ENCODE measurements at places on chromosomes 2 and 18.

GRCh38 chr2:164495491-164496223, 125.6 kb downstream of the GRB14 start:
- peak; percentile 8 for DNase-seq

DNA sequence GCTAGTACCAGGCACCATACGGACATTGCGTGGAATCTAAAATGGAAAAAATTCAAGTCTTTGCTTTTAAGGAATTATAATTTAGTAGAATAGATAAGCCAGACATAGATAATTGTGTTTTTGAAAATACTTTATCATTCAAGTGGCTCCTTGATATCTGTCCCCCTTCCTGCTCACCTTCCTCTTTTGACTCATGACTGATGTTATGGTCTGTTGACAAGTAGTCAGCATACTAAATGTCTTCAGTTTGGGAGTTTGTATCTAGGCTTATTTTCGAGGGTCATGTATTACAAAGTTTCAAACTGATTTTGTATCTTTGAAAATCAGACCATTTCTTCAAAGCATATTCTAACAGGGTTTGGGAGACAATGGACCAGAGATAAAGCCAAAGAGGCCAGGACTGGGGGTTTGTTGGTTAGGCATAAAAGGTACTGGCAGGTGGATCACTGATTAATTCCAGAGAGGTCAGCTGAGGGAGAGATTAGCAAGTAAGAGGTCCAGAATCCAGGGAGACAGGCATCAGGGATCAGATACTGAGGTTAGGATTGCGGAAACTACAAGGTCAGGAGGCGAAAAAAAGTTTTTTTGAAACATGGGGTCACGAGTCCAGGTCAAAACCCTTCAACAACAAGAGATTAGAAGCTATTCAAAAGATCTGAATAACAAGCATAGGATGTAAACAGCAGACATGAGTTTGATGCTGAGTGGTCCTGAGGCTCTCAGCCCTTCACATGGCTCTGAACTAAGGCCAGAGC, 31.5 kb upstream of the KLHL14 start:
- no peak for DNase-seq

GRCh38 chr2:98914713-98915580, 21.1 kb downstream of the CRACDL start:
- DNase-seq: no peak

- DNase-seq: no peak
Observed at GRCh38 chr2:132951008-132951714, 281.2 kb upstream of the LYPD1 start.

GRCh38 chr18:8081872-8082553, 514.9 kb downstream of the PTPRM start:
- no peak for DNase-seq

GRCh38 chr18:74333091-74333490, 17.5 kb downstream of the C18orf63 start:
- DNase-seq: no peak

DNA sequence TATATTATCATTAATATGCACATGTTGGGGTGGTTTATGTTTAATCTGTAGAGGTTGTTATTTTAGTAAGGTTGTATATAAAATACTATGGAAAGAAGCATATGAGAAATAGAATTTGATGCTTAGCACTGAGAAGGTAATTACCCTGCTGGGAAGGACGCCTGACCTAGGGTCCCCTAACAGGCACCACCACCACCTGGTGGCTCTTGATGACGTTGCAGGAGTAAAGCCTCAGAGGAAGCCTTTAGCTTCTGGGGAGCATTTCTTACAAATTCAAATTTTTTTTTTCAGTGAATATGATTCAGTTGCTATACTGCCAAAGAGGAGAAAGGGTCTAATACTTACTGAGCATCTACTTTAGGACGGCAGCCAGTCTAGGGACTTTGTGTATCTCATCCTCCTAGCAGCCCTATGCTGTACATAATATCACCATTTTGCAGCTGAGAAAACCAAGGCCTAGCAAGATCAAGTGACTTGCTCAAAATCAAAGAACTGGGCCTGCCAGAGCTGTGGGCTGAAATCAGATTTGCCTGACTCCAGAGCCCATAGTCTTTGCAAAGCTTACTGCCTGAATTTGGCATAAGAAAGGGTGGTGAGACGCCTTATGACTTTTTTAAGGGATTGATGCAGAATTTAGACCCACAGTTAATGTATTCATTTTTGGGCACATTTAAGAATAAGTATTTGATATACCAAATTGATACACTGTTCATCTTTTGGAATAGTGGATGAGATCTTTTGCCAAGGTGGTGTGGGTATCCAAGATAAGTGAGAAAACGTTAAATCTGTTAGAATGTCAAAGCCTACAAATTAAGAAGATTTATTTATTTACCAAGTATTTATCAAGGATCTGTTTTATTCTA, 78.8 kb upstream of the GAREM1 start:
- no peak for DNase-seq

DNA sequence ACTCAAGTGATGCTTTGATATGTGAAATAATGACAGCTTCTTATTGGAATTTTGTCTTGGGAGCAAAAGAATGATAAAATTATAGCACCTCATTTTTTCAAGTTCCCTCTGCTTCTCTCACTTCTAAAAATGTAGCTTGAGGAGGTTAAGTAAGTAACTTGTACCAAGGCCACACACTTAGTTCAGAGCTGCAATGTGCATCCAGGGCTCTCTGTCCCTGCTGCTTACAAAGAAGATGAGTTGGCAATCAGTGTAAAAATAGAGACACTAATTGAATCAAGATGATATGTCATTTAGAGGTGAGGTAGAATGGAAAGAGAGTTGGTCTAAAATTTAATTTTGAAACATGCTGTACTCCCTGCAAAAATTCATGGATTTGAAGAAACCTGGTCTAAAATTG, 312.0 kb upstream of the TNP1 start:
- DNase-seq: no peak

- DNase-seq: no peak
Observed at GRCh38 chr18:55227771-55228170, 268.5 kb upstream of the CCDC68 start.

DNA sequence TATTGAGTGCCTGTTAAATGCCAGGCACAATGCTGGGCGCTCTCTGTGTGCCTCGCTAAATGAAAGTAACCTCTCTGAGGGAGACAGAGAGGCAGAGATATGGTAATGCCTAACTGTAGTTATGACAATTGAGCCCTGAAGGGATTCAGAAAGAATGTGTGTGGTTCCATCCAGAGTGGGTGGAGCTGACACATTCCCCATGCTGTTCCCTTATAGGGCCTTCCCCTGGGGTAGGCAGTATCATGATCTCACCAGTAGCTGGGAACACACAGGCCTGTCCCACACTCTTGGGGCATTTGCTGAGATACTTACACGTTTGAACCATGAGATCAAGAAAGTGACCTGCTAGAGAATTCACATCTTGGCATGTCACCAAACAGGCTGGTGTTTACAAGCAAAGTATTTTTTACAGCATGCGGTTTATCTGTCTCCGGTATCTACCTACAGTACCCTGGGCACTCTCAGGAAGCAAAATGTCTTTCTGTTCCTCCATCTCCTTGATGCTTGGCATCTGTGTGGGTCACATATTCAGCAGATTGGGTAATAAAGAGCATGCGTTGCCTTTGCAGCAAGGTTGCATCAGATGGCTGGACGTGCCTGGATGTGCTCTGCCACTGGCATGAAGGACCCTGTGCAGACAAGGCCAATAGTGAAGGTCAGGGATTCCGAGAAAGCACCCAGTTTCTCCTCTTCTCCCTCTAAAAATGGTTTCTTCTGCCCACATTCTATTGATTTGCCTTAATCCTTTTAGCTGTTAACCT, 9.4 kb downstream of the CTIF start:
- no peak for DNase-seq

DNA sequence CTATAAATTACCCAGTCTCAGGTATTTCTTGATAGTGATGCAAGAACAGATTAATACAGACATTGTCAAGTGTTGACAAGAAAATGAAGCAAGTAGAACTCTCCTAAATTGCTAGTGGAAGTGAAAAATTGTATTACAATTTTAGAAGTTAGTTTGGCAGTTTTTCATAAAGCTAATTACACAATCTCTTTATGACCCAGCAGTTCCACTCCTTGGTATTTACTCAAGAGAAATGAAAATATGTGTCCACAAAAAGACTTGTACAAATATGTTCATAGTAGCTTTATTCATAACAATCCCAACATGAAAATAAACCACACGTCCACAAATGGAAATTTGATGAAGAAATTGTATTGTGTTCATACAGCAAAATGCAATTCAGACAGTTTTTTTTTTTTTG, 49.4 kb downstream of the PDE1A start:
- DNase-seq: no peak

- DNase-seq: no peak
Observed at GRCh38 chr18:2654169-2654927, 1.2 kb upstream of the SMCHD1 start.

- no peak for DNase-seq
Observed at GRCh38 chr2:200765139-200765951, 46.4 kb upstream of the BZW1 start.

DNA sequence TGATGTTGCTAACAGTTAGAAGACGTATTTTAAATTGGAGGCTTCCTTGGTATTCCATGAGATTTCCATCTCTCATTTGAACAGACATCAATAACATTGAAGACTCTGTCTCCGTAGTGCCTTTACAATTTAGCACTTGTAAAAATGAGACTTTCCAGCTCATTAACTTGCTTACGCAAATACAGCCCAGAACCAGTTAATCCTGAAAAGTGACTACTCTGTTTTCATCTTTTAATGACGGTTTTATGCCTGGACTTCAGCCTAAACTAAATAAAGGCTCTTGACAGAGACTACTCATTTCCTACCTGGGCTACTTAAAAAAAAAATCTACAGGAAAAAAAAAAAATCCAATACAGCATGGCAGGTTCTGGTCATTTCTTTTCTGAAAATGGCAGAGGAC, 148.6 kb downstream of the LRATD1 start:
- DNase-seq: no peak

GRCh38 chr18:80075940-80076339, 33.1 kb upstream of the ADNP2 start:
- DNase-seq: no peak

DNA sequence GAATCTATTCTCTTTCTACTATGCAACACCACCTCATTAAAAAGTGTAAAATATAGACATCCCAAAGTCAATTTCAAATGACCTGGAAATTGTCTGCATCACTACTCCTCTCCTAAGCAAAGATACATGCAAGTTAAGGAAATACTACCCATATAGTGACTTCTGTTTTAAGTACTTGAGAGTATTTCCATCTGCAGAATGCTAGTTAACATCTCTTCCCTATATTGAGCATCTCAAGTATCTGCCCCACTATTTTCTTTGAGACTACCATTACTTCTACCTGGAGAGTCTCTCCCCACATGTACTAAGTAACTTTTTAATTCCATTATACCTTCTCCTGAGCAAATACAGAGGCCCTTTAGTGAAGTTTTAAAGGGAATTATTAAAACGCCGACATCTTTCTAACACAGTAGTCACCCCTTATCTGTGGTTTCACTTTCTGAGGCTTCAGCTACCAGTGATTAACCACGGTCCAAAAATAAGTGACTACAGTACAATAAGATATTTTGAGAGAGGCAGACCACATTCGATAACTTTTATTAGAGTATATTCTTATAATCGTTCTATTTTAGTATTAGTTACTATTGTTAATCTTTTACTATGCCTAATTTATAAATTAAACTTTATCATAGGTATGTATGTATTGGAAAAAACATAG, 21.8 kb downstream of the CWC22 start:
- DNase-seq: no peak

- no peak for DNase-seq
Observed at GRCh38 chr2:112915300-112916144, 4.6 kb downstream of the IL37 start.

DNA sequence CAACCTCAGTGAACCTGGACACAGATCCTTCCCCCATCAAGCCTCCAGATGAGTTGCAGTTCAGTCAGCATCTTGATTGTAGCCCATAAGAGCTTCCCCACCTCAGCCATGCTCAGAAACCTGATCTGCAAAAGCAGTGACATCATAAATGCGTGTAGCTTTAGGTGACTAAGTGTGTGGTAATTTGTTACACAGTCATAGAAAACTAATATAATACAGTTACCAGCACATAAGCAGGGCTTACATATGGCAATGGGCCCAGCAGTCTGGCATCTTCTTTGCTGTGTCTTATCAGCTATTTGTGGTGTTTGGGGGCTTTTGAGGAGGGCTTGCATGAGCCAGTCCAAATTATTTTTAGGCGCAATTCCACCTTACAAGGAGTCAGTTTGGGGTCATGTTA, 807.0 kb downstream of the SLC4A3 start:
- no peak for DNase-seq

DNA sequence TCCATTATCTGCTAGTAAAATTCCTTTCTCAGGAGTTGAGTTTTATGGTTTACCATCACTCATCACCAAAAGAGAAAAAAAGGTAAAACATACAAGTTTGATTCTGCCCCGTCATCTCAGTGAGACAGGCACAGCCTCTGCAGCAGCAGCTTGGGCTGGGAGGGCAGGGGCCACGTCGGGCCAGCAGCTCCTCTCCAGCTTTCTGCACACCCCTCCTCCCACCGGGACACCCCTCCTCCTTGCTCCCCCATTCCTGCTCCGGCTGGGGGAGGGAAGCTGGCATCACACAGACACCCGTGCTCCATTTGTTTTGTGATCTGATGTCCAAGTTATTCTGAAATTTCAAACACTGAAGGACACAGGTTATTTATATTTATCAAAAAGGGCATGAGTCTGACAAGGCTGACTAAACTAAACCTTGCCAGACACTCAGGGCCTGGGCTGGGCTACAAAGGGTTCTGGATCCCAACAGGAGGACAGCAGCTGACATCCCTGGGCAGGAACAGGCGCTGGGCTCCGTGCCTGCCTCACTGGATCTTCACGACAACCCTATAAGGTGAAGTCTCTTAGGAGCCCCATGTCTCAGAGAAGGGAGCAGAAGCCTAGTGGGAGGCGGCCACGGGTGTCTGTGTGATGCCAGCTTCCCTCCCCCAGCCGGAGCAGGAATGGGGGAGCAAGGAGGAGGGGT, 71.4 kb downstream of the HDAC4 start:
- no peak for DNase-seq

DNA sequence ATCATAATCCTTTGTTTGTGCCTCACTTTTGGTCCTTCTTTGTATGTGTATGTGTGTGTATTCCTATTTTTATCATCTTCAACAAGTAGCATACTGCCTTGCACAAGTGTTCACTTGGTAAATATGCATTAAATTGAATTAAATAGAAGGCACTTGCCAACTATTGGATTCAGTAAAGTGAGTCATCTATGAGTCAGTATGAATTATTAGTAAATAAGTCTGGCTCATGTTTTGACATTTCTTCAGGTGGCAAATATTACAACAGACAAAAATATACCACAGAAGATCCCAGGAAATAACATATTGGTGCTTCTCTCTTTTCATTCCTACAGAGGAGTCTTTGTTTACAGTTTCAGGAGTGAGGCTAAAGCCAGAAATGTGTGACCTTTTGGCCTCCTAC, 84.1 kb downstream of the CDK15 start:
- DNase-seq: no peak
